Activated CD8-positive, alpha-beta memory T cell treated with anti-CD3 and anti-CD28 coated beads for 4 hours (primary cell): ENCODE measurements at places on chromosomes 5 and 9.

DNA sequence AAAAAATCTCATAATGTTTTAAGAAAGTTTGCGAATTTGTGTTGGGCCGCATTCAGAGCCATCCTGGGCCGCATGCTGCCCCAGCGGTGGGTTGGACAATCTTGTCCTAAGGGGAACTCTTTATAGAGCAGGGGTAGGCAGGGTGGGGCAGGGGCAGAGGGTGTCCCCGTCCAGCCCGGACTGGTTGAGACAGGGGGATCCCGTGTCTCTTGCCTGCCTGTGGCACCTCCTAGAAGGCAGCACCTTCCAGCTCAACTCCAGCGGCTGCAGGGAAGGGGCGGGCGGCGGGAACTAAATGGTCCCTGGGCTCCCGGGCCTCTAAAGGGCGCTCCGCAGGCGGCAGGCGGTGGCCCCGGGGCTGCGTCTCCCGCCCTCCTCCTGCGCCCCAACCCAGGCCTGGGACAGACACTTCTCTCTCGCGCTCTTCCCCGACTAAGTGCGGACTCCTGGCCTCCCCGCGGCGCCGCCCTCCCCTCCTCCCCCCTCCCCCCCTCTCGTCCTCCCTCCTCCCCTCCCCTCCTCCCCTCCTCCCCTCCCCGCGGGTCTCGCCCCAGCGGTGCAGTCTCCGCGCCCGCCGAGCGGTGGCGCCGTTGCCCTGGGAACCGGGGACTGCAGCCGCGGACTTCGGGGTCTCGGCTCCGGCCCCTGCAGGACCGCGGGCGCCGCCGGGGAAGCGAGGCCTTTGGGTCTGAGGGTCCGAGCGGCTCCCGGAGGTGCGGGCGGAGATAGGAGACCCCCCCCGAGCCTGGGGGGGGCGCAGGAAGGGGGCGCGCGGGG, 132.6 kb downstream of the MRPL36 start:
- DNase-seq, result no peak

- no peak for DNase-seq
Observed at GRCh38 chr5:103356350-103357091, 98.0 kb downstream of the MACIR start.

- no peak for DNase-seq
Observed at GRCh38 chr9:18893046-18893445, 140.0 kb downstream of the SAXO1 start.

DNA sequence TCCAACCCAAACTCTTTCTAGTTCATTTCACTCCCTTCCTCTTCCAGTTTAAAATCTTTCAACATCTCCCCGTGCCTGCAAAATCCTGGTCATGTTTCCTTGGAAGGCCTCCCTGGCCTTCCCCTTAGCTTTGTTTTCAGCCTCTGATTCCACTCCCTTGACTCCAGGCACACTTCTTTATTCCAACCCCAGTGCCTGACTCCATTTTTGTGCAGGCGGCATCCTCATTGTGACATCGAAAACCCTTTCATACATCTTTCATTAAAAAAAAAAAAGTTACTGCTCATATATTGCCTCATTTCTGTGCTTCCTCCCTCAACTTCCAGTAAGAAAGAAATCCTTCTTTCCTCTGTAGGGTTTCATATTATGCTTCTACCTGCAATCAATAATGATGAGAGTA, 7.1 kb upstream of the TNFSF8 start:
- DNase-seq, result no peak

DNA sequence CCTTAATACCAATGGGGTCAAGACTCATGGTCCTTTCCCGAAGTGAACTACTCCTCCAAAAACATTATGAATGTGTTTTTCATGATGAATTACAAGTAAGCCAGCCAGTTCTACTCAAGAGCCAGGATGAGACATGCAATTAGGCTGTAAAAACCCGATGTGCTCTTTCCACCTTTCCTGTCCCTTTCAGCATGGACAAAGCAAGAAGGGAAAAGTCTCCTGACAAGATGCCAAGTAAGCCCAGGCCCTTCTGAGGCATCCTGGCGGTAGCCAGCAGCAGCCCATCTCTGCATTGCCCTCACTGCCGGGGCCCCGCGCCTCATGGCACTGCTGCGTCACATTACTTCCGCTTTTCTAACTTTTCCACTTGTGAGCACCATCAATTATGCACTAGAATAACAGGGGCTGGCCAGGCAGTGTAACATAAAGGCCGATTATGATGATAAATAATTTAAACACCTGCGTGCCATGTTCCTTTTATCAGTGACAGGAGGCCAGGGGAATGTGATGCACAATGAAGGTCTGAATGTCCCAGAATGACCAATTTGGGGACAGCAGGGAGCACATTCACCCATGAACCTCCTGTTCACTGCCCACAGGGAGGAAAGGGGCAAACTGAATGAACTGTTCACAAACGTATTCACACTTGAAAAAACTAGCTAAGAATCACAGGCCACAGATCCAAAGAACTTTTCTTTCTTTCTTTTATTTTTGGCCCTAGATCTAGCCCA, 37.4 kb downstream of the EFNA5 start:
- no peak for DNase-seq

DNA sequence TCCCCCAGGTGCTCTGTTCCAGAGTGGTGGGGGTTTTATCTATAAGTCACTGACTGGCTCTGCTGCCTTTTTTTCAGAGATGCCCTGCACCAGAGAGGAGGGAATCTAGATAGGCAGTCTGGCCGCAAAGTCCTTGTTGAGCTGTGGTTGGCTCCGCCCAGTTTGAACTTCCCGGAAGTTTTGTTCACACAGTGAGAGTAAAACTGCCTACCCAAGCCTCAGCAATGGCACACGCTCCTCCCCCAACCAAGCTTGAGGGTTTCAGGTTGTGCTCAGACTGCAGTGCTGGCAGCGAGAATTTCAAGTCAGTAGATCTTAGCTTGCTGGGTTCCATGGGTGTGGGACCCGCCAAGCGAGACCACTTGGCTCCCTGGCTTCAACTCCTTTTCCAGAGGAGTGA, 1428.6 kb downstream of the MAT2B start:
- DNase-seq, result no peak

DNA sequence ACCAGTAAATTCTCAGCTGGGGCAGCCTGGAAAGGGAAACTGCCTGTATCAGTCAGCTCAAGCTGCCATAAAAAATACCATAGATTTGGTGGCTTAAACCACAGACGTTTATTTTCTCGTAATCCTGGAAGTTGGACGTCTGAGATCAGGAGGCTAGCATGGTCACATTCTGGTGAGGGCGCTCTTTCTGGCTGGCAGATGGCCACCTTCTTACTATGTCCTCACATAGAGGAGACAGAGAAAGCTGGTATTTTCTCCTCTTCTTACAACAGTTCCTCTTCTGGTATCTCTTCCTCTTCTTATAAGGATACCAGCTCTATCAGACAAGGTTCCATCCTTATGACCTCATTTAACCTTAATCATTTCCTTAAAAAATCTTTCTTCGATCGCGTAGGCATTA, 50.5 kb upstream of the RFX3 start:
- DNase-seq, result no peak

- no peak for DNase-seq
Observed at GRCh38 chr9:79256691-79257213, 315.0 kb upstream of the TLE4 start.

DNA sequence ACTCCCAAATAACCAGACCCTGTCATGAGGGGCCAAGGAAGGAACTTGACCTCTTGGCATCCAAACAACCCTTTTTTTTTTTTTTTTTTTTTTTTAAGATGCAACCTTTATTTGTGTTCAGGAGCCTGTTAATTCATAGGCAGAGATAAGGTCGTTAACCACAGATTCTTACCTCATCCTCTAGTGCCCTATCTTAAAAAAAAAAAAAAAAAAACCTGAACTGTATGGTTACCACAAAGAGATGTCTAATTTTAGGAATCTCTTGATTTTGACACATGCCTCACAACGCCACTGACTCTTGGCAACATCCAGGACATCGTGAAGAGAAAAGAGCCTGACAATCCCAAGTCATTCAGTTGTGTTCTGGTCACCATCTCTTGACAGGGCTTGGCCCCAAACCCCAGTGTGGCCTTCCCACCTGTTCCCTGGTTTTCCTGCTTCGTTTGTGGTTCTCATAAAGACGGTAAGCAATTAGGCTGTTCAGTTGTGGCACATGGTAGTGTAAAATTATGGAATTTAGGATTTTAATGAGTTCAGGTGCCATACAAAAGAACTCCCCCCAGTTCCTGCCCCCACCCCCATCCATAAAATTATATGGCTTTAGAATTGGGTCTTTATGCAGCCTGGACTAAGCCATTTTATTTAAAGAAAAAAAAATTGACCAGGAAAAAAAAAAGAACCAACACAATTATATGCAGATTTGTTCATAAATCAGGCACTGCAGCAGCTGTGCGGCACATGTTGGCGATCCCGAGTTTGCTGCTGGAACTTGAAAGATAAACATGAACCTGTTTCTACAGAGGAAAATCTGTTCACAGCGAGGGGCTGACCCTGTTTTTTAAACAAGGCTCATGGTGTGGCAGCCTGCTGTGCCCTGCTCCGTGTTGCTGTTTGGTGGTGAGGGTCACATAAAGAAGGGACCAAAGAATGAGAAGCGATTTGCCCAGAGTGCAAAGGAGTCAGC, 267.8 kb upstream of the CLINT1 start:
- DNase-seq, result no peak

DNA sequence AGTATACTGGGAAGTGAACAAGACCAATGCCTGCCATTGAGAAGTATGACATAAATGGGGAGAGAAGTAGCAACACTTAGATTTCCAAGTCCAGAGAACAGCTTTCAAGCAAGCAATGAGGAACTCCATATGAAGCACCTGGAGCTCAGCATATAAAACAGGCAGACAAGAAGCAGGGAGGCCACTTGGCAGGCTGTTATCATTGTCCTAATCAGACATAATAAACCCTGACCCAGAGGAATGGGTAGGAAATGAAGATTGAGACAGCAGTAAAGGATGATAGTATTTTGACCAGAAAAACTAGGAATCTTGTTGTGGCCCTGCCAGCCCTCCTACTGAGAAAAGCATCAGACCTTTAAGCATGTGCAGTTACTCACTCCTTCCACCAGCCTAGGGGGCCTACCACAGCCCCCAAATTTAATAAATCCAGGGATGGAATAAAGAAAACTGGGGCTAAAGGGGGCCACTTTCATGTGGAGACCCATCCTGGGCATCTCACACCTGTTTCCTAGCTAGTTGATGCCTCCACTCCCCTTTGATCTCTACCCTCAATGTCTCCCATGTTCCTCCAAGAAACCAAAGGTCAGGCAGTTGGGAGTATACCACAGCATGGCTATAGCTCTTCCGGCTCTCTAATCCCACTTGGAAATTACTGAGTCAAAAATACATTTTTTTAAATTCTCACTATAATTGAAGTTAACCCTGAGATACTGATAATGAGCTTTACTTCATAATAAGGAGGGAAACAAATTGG, 135.1 kb downstream of the SIL1 start:
- DNase-seq, result no peak

DNA sequence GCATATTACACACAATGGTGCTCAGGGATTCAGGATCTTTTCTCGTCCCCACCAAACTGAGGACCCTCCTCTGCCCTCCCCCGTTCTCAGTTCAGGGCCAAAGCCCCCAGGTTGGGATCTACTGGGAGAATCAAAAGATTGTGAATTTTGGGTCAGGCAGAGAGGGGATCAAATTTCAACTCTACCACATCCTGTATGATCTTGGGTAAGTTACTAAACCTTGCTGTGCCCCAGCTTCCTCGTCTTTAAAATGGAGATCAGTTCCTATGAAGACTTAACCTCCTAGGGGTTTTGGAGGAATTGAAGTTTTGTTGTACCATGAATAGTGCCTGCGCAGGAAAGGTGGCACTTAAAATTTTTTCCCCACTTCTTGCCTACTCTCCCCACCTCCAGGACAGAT, 62.4 kb downstream of the RAI14 start:
- DNase-seq, result no peak

GRCh38 chr5:33470544-33470943, 29.8 kb downstream of the TARS1 start:
- no peak for DNase-seq

GRCh38 chr5:142758062-142758795, 11.9 kb upstream of the ARHGAP26 start:
- no peak for DNase-seq

DNA sequence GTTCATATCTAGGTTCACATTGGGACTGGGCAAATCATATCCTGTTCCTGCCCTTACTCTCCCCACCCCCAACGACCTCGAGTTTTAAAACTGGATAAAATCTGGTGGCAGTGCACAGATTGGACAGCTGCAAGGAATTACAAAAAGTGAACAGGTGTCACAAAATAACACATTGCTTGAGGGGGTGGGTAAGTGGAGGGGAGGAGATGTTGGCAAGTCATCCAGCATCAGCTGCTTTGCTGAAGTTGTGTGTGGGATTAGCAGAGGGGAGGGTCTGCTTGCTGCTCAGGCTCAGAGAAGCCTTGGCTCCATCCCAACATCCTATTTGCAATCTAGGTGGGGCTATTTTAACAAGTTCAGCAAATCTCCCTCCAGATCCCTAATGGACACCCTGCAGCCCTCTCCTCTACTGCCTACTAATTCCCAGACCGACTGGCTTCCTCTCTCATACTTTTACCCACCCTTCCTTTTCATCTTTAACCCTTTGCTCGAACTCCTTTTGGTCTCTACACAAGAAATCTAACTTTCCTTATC, 39.8 kb upstream of the SLC24A2 start:
- DNase-seq, result no peak

DNA sequence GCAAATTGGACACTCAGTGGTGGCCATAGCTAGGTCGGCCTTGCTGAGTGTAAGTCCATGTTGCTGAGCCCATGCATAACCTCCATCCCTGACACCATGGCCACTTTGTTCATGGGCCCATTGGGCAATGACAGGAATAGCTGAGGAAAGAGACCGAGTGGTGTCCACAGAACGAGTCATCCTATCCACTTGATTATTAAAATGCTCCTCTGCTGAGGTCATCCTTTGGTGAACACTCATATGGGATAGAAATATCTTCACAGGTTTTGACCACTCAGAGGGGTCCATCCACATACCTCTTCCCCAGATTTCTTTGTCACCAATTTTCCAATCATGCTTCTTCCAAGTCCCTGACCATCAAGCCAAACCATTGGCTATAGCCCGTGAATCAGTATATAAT, 63.6 kb downstream of the PPIC start:
- DNase-seq, result no peak

DNA sequence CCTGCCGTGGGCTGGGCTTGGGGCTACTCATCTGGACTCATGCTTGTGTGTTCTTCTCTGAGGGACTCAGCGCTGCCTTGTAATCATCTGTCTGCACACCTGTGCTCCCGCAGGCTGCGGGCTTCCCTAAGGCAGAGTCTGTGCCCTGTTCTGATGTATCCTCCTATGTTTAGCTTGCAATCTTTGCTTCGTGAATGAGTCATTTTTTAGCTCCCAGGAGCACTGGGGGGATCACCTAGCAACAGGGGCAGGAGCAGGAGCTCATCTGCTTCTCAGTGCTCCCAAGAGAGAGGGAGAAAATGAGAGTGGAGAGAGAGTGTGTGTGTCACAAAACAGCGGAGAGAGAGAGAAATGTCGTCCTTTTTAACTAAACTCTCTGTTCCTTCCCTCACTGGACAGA, 202.4 kb upstream of the ZNF618 start:
- DNase-seq, result no peak

DNA sequence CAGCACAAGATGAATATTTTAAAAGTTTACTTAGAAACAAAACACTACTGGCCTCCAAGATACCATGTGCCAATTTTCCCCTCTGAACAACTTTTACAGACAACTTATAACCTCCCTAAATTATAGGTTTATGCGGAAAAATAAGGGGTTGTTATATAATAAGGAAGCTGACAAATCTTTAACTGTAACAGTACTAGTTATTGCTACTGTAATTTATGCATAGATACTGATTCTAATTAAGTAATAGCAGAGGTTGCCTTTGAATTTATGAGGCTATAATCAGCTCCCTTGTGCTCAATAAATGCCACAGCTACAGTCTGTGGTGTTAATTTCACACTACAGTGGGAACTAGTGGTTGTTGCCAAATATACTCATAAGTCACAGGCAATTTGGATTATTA, 291.3 kb upstream of the PCSK5 start:
- no peak for DNase-seq
